ENCODE measurements at places on chromosomes 12 and 14.

- no peak for DNase-seq
These were observed 76.8 kb downstream of the DAD1 start for GRCh38 chr14:22512106-22512814.

DNA sequence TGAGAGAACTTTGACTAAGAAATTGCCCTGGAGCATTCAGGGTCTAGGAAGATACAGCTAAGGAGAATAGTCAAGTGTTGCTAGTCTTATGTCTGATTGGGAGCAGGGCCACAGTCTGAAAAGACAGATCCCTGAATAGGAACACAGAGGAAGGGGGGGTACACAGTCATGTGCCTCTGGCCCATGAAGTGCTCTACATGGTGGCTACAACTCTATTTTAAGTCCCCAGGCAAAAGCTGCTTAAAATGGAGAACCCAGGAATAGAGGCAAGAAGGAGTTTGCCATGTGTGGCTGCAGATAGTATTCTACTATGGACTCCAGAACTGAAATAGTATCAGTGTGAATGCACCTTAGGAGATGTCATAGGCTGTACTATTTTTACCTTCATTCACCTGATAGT lies 118.0 kb upstream of the NPAS3 start:
- no peak for DNase-seq

DNA sequence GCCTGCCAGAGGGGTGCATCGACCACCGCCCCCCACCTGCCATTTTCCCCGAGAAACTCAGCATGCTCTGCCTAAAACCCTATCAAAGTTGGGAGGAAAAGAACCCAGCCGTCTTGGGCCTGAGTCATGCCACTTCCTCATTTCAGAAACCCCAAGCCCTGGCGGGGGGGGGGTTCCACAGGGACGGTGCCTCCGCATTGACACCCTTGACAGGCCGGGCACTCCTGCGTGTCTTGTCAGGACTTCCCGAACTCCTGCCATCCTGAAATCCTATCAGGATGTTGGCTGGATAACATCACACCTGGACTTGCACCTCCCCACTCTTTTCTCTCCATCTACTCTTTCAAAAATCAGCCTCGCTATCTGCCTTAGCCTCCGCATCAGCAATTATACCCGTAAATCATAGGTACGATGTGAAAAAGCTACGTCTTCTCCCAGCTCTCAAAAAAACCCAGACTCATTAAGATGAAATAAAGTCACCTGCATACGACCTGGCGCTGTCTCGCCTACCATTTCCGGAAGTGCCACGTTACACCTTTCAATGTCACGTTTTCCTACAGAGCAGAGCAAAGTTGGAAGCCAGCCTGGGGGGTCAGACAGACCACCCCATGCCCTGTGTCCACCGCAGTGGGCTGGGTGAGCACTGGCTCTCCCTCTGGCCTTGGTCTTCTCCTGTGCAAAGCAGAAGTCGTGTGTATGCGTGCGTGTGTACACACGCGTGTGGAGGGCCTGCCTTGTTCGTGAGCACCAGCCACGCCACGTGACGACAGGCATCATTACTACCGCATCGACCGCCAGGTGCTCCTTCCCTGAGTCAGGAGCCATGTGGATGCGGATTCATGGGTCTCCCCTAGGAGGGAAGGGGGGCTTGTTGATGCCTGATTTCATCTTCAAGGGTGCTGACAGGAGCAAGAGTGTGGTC lies 96.7 kb downstream of the RFLNA start:
- peak; percentile 81 for DNase-seq

- DNase-seq: no peak
These were observed 57.9 kb downstream of the RFLNA start for GRCh38 chr12:124352839-124353238.

GRCh38 chr12:90301561-90302133 lies 593.0 kb upstream of the ATP2B1 start:
- DNase-seq: no peak

- no peak for DNase-seq
These were observed 66.3 kb downstream of the B4GALNT3 start for GRCh38 chr12:526089-526488.

DNA sequence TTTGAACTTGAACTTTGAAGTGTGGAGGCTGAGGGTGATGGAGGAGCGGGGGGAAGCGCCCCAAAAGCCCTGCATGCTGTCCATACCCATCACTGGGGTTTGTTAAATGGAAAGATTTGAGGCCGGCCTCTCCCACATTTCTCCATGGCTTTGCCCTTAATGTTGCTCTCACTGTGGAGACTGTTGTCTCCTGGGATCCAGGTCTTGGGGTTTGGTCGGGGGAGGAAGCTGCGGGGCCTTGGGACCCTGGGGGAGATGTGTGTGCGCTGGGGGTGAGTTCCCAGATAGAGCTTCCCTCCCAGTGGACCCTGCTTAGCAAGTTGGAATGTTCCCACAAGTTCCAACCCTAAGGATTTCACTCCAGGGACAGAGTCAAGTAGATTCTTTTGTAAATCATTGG lies 28.0 kb upstream of the LRTM2 start:
- no peak for DNase-seq

DNA sequence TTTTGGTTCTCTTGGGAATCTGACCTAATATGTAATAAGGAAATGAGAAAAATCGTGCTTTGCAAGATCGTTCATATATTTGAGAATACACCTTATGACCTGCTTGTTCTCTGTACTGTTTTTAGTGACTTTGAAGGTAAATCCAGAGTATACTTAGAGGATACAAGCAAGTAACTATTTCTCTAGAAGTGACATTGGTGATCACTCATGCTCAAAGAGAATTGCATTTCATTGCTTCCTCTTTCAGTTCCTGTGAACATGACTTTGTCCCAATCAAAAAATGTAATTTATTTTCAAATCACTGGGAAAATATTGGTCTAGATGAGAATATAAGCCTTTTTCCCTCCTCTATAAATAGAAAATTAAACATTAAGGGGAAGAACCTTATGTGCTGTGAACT lies 2.7 kb downstream of the KTN1 start:
- no peak for DNase-seq

DNA sequence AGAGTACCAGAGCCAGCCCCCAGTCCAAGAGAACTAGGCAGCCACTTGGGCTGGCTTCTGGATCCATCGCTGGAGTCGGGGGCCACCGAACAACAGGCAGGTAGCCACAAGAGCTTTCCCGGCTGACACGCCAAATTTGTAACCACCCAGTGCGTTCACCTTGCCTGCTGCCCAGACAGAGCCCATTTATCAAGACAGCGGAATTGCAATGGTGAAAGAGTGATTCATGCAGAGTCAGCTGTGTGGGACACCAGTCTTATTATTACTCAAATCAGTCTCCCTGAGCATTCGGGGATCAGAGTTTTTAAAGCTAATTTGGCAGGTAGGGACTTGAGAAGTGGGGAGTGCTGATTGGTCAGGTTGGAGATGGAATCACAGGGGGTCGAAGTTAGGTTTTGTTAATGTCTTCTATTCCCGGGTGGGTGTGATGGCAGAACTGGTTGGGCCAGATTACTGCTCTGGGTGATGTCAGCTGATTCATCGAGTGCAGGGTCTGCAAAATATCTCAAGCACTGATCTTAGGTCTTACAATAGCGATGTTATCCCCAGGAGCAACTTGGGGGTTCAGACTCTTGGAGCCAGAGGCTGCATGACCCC lies 64.3 kb downstream of the PDE6H start:
- DNase-seq: no peak

DNA sequence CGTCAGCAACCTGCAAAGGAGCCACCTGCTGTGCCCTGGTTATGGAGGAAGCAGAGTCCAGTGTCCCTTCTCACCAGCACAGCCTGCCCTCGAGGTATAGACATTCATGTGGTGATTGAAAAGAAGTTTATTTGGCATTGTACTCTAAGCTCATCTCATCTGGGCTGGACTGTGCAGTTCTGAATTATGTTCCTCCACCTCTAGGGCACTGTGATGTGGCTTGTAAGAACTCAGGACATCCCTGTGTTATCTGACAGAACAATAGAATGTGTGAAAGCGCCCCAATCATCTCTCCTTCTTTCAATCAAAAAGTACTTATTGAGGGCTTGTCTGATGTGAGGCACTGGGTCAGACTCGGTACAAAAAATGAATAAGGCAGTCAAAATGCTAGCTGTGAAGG lies 140.1 kb downstream of the DHRS2 start:
- no peak for DNase-seq
